ENCODE measurements at places on chromosomes 12 and 14.

DNA sequence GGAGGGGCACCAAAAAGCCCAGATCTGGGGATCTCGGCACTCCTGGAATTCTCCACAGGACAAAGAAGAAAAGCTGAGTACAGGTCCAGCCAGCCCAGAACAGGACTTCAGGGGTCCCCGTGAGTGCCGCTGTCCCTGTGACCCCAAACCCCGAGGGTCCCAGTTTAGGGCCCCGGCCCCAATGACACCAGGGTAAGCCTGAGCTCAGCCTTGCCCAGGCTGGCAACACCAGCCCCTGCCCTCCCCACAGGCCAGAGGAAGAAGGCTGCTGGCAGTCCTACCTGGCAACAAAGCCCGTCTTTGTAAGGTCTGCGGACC, 1.8 kb downstream of the CDK2AP1 start:
- DNase-seq, result no peak

GRCh38 chr12:12684375-12685106, 11.4 kb downstream of the GPR19 start:
- DNase-seq, result no peak

DNA sequence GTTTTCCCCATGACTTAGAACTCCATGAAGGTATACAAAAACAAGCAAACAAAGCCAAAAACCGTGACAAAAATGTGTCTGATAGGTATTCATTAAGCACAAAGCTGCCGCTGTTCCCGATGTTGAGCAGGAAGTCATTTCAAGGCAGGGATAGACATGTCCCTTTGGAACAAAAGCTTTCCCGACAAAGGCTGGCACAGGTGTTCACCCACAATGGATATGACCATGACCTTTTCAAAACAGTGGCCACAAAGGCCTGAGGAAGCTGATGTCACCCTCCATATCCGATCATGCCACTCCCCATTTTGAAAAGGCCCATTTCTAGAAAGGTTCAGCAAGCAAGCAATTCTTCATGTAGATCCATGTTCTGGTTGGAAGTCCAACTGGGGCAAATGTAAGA, 279.1 kb downstream of the BTG1 start:
- DNase-seq, result no peak

DNA sequence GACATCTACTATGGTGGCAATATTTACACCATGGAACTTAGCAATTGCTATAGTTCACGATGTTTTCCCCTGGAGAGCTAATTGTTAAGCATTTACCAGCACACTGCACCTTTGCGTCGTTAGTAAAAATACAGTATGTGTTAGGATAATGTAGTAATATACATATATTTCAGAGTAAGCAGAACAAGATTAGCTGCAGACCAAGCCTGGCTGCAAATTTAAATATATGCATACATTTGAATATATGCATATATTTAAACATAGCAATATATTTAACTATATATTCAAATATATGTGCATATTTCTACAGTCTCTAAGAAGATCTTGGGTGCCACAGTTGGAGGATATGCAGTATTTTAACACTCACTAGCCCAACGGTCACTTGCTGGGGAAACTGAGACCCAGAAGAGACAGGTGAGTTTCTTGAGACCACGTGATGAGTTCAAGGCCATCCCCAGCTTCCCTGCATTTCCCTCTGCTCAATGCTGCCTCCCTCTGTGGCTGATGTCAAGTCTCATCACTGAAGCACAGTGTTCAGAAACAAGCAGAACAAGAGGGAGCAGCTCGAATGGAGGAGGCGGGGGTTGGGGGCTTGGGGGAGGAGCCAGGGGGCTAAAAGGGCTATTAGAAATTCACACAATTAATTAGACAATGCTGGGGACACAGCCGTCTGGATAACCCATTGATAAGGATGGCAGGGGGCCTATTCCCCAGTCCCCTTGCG, 708.0 kb downstream of the MED13L start:
- DNase-seq, result no peak

DNA sequence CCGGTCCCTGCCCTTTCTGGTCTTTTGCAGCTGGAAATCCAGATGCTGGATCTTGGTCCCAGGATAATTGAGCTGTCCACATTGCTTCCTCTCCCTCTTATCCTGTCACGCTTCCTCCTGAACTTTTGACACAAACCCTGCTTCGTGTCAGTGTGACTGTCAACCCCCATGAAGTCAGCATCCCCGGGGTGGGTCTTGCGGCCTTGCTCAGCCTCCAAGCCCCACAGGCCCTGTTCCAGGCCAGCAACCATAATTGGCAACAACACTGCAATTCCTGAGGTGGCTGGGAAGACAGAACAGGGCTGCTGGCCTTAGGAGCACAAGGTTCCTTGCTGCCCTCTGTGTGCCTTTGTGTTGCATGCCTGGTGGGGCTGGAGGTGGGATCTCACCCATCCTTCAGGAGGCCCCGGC, 74.9 kb downstream of the NTF3 start:
- DNase-seq, result no peak

DNA sequence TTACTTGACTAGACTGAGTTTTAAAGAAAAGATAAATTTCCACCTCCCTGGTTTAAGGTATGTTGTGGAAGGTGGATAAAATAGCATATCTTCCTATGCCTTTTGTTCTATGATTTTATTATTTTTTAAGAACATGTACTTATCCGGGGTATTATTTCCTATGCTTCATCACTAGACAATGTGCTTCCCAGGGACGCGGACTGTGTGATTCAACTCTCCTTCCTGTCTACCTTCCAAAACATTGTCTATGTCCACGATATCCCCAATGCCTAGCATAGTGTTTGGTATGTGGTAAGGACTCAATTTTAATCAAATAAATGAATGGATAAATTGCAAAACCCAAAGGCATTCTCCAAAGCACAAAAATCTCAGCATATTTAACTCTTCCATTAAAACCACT, 8.3 kb upstream of the CCND2 start:
- DNase-seq, result no peak

GRCh38 chr14:99720941-99721791, 37.1 kb downstream of the CYP46A1 start:
- DNase-seq, result no peak

DNA sequence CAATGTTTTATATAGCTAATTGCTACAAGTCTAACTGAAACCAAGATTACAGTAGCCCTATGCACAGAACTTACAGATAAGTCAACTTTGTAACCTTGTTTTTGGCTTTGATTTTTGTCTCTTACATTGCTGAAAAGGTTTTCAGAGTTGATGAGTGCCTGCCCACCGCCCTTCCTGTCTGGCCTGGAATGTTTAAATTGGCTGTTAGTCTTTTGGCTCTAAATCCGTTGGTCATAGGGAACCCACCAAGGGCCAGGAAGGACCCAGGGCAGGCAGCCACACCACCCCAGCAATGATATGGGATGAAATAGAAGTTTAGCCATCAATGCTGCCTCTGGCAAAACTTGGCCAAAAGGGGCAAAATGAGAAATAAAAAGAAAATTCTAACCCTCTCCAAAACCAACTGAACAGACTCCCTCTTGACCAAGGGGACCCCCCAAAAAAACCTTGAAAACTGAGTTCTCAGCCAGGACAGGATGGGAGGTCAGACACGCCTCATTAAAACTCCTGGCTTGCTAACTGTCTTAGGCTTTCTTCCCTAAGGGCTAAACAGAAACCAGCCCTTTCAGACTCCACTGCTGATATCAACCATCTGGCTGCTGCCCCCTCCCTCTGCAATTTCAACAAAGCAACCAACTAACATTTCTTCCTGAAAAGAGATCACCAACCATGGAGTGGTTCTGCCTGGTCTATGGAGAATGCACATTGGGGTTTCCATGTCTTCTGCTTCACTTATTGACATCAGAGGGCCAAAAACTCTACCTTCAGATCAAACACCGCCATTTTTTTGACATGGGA, 242.1 kb upstream of the NOS1 start:
- no peak for DNase-seq

DNA sequence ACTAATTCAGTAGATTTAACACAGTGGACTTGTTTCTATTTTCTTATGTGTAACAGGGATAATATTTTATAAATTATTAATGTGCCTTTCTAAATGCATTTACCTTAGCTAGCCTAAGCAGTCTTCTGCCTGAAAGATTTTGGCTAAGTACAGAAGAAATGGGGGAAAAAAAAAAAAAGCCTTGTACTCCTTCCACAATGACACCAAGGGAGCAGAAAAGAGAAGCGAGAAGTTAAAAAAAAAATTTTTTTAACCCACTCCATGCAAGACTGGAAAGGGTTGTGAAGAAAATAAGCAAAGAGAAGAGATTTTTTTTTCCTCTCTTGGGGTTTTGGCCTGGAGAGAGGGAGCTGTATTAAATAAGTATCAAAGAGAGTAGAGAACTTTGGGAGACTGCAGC, 28.7 kb downstream of the NELL2 start:
- no peak for DNase-seq

GRCh38 chr14:102688290-102688689, 89.0 kb upstream of the TRAF3 start:
- DNase-seq, result no peak

DNA sequence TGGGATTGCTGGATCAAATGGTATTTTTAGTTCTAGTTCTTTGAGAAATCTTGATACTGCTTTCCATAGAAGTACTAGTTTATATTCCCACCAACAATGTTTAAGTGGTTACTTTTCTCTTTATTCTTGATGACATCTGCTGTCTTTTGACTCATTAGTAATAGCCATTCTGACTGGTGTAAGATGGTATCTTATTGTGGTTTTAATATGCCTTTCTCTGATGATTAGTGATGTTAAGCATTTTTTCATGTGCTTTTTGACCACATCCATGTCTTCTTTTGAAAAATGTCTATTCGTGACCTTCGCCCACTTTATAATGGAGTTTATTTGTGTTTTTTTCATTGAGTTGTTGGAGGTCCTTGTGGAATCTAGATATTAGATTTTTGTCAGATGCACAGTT, 865.7 kb downstream of the SLC6A15 start:
- DNase-seq, result no peak

GRCh38 chr14:64889352-64889751, 9.6 kb upstream of the SPTB start:
- DNase-seq, result no peak

GRCh38 chr12:8037046-8037663, 4.6 kb downstream of the FOXJ2 start:
- no peak for DNase-seq

GRCh38 chr14:51738754-51739153, 87.0 kb downstream of the FRMD6 start:
- no peak for DNase-seq

DNA sequence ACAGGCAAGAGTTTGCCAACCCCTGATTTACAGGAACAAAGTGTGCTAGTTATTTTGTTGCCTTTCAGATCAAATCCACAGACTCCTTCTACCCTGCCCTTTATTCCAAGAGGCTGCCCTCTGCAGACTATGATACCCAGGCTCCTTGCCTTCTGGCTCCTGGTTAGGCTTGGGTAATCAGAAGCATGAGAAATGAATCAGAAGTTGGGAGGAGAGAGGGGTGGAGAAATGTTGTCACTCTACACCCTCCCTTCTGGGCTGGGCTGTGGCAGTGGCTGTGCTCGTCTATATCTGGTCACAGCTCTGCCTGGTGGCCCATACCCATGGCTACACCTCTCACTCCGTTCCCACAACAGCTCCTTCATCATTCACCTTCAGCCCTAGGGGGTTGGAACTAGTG, 204.6 kb upstream of the PLXNC1 start:
- DNase-seq, result no peak
